Brain (organoid and tissue), 16 donors: ENCODE measurements at places on chromosomes 6 and 20.
A peak's percentile ranks its signal among the peaks of the same experiment; 100 is the strongest.

GRCh38 chr6:23335894-23336293 is 766.5 kb downstream of the HDGFL1 start:
- no peak for DNase-seq

GRCh38 chr6:26175033-26175427 is 87.8 kb downstream of the HFE start:
- DNase-seq, result no peak

- no peak for DNase-seq
Observed at GRCh38 chr6:123997223-123997622, 193.6 kb downstream of the NKAIN2 start.

GRCh38 chr20:19486446-19486845 is 271.6 kb upstream of the RIN2 start:
- DNase-seq, result no peak

GRCh38 chr20:10423735-10424134 is 10.3 kb downstream of the MKKS start:
- no peak for DNase-seq

- no peak for DNase-seq
Observed at GRCh38 chr6:50264995-50265571, 215.4 kb upstream of the DEFB112 start.

- no peak for DNase-seq
Observed at GRCh38 chr6:36916126-36916525, 30.4 kb downstream of the C6orf89 start.

DNA sequence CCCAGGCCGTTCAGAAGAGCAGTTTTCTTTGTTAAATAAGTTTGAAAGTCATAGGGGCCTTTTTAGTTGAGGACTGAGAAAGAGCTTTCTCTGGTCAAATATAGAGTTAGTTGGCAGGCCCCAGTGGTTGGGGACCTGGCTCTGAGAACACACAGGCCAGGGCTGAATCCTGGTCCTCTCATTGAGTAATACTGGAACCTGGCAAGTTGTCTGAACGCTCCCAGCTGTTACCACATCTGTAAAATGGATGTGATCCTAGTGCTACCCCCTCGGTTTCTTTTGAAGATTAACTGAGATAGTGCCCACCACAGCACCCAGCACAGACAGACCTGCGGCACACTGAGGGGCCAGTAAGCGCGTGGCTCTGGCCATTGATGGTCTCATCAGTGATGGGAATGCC is 215.5 kb downstream of the ZDHHC14 start:
- DNase-seq, result no peak

- no peak for DNase-seq
Observed at GRCh38 chr6:108203189-108204112, 37.6 kb downstream of the NR2E1 start.

DNA sequence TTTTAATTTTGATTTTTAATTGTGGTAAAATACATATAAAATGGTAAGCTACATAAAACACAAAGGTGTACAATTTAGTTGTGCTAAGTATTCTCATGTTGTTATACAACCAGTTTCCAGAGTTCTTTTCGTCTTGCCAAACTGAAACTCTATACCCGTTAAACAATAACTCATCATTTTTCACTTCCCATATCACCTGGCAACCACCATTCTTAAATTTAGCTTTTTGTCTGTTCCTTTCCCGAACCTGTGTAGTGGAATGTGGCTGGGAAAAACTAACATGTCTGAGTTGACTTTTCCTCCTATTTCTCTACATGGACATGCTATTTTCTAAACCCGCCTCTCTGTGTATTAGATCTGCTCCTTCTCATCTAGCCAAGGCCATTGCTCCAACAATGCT is 27.6 kb downstream of the RPRD1B start:
- no peak for DNase-seq

DNA sequence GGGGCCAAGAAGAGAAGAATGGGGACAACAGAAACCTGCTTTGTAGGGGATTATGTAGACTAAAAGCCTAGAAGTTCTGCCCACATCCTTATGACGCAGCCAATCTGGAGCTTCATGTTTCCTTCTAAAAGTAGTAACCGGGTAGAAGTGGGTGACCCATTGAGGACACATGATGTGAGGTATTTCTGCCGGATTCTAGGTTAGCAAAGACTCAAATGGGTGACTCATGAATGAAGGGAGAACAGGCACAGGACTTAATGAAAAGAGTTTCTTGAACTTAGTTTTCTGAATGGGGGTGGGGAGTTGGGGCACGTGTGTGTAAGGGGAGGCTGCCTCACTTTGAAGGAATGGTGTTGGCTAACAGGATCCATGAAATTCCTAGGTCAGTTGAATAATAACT is 68.8 kb downstream of the CDS2 start:
- DNase-seq, result no peak

DNA sequence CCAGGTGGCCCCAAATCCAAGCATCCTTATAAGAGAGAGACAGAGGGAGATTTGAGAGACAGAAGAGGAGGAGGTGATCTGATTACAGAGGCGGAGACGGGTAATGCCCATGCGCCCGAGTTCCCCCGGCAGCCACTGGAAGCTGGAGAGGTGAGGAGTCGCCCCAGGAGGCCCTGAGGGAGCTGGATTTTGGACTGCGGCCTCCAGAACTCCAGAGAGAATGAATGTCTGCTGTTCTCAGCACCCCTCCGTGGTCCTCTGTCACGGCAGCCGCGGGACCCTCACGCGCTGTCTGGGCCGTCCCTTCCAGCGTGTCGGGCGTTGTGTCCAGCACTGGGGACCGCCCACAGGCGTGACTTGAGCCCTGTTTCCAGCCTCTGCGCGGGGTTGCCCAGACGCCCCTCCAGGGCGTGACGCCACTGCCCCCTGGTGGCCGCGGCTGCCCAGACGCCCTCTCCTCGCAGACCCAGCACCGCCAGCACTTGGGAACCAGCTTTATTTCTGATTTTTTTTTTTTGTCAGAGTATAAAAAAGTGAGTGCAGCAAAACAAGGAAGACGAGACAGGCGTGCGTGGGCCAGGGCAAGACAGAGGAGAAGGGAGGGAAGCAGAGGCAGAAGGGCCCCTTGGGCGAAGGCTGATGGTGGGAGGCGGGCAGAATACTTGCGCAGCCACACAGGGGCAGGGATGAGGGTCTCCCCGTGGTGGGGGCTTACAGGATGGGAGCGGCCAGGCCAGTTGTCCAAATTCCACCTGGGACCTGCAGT is 4.1 kb upstream of the ZNF512B start:
- peak; percentile 88 for DNase-seq

DNA sequence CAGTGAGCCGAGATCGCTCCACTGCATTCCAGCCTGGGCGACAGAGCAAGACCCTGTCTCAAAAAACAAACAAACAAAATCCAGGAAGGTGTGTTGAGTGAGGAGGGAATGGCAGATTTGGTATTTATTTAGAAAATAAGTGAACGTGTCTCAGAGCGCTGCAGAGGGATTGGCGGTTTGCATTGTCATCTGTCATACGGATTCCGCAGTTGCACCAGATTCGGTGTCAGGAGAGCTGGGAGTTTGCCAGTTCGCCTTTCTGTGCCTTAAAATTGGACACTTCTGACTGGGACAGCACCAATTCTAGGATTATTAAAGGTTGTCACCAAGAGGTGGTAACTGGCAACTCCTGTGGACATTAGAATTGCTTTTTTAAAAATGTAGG is 912 bp downstream of the SNRNP48 start:
- peak; percentile 32 for DNase-seq

DNA sequence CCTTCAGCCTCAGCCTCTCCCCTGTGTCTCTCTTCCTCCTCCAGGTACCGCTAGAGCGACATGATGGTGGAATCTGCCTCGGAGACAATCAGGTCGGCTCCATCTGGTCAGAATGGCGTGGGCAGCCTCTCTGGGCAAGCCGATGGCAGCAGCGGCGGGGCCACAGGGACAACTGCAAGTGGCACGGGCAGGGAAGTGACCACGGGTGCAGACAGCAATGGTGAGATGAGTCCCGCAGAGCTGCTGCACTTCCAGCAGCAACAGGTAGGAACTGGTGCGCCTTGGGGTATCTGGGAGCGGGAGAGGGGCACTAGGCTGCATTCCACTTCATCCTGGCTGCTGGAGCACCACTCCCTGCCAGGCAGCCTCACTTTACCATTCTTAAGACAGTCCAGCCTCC is 19.5 kb downstream of the FOXP4 start:
- no peak for DNase-seq

- no peak for DNase-seq
Observed at GRCh38 chr6:170420791-170421776, 114.5 kb downstream of the FAM120B start.

DNA sequence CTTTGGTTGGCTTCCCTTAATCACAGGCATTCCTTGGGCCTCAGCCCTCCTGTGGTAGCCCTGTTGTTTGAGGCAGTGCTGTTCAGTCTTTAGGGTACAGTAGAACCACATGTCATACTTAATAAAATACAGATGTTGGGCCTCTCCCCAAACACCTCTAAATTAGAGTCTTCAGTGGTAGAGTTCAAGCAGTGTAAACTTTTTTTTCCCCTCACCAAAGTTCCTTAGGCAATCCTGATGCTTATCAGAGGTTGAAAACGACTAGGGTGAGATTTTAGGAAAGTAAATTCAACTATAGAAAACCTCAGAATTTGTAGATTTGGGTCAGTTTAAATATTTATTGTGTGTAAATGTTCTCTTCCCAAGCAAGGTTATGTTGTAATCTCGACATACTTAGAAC is 44.6 kb downstream of the BLTP3A start:
- DNase-seq, result no peak

GRCh38 chr6:130466052-130466747 is 100.4 kb downstream of the TMEM200A start:
- no peak for DNase-seq

DNA sequence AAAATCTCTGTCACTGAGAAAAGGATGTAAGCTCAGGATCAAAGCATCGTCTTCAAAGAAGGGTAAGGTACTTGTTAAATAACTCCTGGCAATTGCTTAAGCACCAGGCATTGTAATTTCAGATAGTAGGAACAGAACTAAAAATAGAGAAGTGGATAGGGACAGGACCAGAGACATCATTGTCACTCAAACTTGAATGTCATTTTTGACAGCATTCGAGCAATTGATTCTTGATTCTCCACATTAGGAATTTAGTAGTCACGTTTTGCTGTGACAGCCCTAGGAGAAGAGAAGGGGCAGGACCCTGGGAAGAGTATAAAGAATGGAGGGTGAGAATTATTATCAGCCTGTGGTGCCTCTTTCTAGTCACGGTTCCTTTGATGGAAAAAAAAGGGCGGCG is 50.1 kb upstream of the BACH2 start:
- peak; percentile 75 for DNase-seq

GRCh38 chr6:16635810-16636602 is 125.3 kb downstream of the ATXN1 start:
- DNase-seq, result no peak

- DNase-seq, result no peak
Observed at GRCh38 chr6:111837641-111838500, 35.4 kb downstream of the FYN start.

DNA sequence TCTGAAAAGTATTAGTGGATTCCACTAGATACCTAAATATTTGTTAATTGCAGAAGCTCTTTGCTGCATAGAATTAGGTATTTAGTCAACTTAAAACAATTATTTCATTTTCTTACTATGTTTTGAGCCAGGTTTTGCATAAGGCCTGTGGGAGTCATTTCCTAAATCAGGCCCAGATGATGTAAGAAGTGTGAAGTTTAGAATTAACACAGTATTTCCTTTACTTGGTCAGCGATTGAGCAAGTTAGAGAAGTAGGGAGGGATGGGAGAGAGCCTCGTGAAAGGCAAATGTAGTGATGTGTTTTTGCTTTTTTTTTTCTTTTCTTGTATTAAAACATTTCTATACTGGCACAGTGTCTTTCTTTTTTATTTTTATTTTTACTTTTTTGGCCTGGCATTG is 711.1 kb downstream of the HDGFL1 start:
- DNase-seq, result no peak

GRCh38 chr6:33430991-33431879 is 11.4 kb downstream of the SYNGAP1 start:
- DNase-seq, result peak; percentile 87

GRCh38 chr6:79548304-79548703 is 11.1 kb upstream of the LCA5 start:
- DNase-seq, result no peak

DNA sequence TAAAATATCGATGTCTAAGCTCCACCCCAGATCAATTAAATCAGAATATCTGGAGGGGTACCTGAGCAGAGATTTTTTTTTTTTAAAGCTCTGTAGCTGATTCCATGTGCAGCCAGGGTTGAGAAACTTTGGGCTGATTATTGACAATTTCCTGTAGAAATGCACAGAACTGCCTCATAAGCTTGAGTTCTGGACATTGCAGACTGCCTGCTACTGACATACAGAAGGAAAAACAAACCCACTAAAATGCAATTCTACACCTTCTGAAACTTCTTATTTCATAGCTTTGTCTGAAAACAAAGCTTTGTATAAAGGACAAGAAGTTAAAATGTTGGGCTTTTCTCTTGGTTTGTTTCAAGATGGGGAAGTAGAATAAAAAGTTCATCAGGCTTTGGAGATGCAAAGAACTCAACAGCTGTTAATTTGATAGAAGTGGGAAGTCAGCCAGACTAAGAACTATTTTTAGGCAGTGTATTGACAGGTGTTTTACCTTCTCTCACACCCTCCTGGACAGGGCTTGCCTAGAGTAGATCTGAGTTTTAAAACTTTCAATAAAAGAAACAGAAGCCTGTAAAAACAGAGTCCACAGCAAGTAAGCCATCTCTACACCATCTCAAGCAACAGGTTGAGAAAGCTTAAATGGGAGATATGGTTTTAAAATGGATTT is 147.7 kb downstream of the KCNQ5 start:
- DNase-seq, result no peak

GRCh38 chr6:46626228-46626909 is 26.2 kb downstream of the CYP39A1 start:
- DNase-seq, result peak; percentile 42

GRCh38 chr6:144883915-144884314 is 598.8 kb downstream of the UTRN start:
- DNase-seq, result no peak

DNA sequence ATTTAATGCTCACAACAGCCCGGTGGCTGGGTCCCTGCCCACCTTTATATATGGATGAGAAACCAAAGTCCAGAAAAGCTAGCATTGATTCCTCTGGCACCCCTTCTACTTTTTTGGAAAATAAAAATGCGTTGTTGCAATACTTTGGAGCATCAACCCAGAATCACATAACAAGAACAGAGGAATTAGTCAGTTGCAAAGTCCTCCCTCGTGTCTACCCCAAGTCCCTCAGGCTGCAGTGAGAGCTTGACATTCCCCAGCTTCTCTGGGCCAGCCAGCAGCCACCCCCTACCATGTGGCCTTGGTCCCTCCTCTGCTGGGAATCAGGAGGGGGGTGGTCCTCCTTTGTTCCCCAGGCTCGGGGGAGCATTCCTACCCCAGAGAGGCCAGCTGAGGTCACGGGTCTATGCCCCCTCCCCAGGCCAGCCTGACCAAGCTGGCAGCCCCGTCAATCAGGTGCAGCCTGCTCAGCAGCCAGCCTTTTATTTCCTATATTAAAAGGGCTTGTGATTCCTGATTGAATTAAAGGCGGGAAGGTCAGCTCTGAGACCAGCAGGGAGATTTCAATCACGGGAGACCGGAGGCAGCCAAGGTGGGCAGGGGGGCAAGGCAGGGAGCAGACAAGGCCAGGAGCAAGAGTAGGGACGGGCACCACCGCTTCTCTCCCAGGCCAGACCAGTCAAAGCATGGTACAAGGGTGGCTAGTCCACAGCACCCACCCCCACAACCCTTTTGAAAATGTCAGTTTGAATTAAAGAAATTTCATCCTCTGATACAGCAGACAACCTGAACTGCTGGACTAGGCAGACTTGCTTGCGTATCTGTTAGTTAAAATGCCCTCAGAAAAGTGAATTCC is 158.9 kb downstream of the MRPL14 start:
- no peak for DNase-seq
